ENCODE measurements at places on chromosomes 5 and 9. TPM values are rescaled to one million over a fixed set of nuclear protein-coding genes. Genes with fewer than 3 reads are reported as not detected.

Gene STK32A
- total RNA-seq, result 1.3 TPM

Gene TMEM8B
- 25.4 TPM for total RNA-seq

Gene DMRT1
- not detected for total RNA-seq

Gene GAS1
- total RNA-seq, result 4.0 TPM

Gene PLCXD3
- total RNA-seq, result 1.1 TPM

Gene GPX3
- total RNA-seq, result 34.1 TPM

Gene SH3RF2
- total RNA-seq, result 17.6 TPM

Gene SEMA5A
- 4.3 TPM for total RNA-seq

Gene C9orf153
- total RNA-seq, result 0.69 TPM

Gene NTRK2
- 4.7 TPM for total RNA-seq

Gene OGN
- total RNA-seq, result not detected

Gene OR1J2
- not detected for total RNA-seq

Gene TXNDC8
- total RNA-seq, result not detected

Gene BRINP1
- total RNA-seq, result 1.1 TPM

Gene ORM2
- total RNA-seq, result 3.2 TPM

Gene LCN9
- 0.57 TPM for total RNA-seq

GRCh38 chr5:149210225-149210624, 61.4 kb upstream of the AFAP1L1 start:
- no peak for DNase-seq

DNA sequence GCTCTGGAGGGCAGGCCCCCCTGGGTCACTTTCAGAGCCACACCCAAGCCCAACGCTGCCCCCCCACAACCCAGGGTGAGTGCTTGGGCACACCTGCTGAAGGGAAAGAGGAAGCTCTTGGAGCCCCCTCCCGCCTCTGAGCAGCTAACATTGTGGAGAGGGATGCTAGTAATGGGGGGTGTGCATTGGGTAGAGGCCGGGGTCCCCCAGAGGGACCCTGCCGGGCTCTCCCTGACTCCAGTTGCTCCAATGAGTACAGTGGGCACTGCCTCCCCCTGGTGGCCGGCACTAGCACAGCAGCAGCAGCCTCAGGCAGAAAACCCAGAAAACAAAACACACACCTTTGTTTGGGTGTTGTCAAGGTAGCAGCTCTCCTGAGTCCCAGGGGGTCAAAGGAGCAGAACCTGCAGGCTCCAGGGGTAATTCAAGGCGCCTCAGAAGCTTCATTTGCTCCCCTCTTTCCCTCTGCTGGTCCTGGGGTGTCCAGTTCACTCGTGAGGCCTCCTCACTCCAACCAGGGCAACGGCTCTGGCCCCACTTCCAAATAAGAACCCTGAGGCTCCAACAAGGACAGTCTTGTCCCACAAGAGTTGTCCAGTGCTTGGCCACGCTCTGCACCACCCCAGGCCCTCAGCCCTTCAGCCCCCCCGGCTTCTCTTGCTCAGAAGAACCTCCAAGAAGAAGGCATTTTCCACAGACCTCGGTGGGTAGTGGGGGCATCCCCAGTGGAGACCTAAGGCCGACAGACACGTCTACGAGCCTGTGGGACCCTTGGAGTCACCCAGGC, 16.1 kb downstream of the GBGT1 start:
- DNase-seq, result peak; percentile 79

DNA sequence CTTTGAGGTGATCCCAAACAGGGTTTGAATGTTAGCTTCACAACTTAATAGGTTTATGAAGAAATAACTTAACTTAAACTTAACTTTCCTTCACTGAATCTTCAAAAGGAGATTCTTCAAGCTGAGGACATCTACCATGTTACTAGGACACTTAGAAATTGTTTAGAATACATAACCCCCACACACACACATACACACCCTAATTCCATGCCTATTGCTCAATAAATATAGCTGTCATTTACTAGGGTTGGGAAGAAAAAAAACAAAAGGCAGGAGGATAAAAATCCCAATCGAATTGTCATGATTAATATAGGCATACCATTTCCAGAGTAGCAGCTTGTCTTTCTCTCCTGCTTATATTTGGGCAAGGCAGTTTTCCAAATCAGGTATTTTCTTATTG, 68.3 kb downstream of the ALDH1A1 start:
- no peak for DNase-seq

- DNase-seq, result no peak
These were observed 5.2 kb upstream of the GRHPR start for GRCh38 chr9:37417252-37417803.

- DNase-seq, result no peak
These were observed 44.6 kb downstream of the MARCHF11 start for GRCh38 chr5:16135003-16135402.

GRCh38 chr9:426976-427375, 212.3 kb downstream of the DOCK8 start:
- no peak for DNase-seq

- no peak for DNase-seq
These were observed 50.5 kb downstream of the RALGPS1 start for GRCh38 chr9:126965077-126965476.

DNA sequence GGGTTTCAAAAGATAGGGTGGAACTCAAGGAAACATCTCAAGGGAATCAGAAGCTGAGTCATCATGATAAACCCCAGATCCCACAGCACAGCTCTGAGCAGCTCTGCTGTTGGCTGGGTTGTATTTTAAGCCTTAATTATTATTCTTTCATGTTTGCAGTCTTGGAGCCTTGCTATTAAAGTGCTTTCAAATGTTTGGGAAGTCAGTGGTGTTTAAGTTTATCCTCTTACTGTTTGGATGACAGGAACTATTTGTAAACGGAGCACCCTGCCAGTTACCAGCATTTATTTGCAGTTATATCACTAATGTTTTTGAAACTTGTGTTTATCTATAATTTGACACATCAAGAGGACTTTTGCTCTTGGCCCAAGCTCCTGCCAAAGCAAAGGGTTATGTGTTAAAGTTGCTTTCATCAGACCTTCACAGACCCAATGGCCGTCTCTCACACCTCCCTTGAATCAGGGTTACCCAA, 141.1 kb upstream of the SPDL1 start:
- no peak for DNase-seq

- no peak for DNase-seq
These were observed 310.1 kb upstream of the MSX2 start for GRCh38 chr5:174414315-174414710.

GRCh38 chr5:77560677-77561263, 68.7 kb upstream of the WDR41 start:
- no peak for DNase-seq

- no peak for DNase-seq
These were observed 110.7 kb downstream of the PLK2 start for GRCh38 chr5:58348996-58349728.

- no peak for DNase-seq
These were observed 1.1 kb downstream of the TESK1 start for GRCh38 chr9:35606138-35606504.

DNA sequence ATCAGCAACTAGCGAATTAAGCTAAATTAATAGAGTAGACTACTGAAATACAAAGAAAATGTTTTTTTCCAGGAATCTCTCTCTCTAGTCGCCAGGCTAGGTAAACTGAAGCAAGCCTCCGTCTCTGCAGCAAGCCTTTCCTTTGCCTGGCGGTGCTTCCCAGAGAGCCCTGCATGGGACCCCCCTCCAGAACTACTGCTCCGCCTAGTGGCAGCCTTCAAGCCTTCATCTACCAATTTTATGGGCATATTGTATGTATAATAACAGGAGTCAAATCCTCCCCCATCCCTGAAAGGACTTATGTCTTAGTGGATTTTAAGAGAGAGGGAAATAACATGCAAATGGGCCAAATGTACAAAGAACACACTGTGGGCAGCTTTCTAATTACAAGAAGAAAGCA, 241.9 kb downstream of the SAXO1 start:
- DNase-seq, result peak; percentile 48

- no peak for DNase-seq
These were observed 47.0 kb upstream of the TDRD7 start for GRCh38 chr9:97364769-97365490.

- DNase-seq, result no peak
These were observed 76.0 kb upstream of the XPA start for GRCh38 chr9:97773091-97773490.

DNA sequence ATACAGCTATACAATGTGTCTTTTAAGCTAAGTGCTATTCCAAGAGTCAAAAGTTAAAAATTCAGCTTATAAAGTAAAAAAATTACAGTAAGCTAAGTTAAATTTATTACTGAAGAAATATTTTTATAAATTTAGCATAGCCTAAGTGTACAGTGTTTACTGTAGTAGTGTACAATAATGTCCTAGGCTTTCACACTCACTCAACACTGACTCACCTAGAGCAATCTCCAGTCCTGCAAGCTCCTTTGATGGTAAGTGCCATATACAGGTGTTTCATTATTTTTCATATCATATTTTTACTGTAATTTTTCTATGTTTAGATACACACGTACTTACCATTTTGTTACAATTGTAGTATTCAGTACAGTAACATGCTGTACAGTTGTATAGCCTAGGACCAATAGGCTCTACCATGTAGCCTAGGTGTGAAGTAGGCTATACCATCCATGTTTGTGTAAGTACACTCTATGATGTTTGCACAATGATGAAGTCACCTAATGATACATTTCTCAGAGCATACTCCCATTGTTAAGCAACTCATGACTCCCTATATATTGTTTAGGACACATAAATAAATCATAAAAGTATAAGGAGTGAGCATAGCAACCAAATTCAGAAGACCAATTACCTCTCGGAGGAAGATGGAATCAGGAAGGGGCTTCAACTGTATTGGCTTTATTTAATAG, 165.1 kb upstream of the SLC30A5 start:
- no peak for DNase-seq

DNA sequence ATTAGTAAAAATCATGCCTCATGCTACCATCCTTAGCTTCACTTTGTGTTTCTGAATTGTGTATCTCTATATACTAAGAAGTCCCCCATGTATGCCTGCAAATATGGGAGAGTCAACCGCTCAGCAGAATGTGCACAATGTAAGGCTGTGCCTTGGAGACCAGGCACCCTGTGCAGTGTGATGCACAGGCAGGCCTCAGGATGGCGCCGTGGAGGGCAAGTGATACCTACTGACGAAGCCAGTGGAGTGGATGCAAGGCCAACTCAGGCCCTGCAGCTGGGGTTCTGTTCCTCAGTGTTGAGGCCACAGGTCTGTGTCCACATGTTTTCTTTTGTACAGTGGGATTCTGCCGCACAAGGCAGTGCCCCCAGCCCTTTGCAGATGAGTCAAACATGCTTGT, 28.4 kb downstream of the SYK start:
- no peak for DNase-seq

DNA sequence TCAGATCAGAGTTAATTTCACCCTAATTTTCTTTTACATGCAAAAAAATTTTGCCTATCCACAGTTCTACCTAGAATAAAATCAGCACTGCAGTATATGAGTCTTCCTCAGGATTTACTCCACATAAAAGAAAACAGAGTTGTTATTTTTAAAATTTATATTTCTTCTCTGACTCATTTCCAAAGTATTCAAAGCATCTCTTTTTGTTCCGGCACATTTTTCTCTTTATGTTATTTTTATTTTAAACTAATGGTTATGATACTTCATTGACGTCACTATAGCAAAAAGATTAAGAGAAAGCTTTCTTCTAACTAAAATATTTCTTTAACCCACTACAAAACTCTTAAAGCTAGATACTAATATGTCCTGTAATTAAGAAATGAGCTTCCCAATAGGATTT, 590.4 kb downstream of the PRELID2 start:
- DNase-seq, result no peak

GRCh38 chr9:135555203-135555602, 6.4 kb upstream of the PAEP start:
- DNase-seq, result no peak

GRCh38 chr9:122100756-122101155, 7.6 kb upstream of the TTLL11 start:
- no peak for DNase-seq

- no peak for DNase-seq
These were observed 40.3 kb downstream of the UBTD2 start for GRCh38 chr5:172243302-172243701.

DNA sequence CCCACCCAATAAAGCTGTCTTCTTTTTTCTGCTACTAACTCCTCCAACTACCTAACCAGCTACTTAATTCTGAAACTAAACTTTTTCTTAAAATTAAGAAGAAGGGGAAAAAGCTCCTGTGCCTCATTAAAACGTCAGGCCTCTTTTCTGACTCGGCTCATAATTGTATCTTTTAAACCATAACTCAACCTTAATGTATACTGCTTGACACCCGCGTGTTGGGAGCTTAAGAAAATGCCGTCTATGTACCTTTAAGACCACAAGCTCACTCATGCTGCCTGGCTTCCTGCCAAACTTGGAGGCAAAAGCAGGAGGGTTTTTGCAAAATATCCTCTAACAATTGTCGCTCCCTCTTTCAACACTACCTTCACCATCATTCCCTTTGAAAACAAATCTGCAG, 5.0 kb downstream of the EBF1 start:
- no peak for DNase-seq

DNA sequence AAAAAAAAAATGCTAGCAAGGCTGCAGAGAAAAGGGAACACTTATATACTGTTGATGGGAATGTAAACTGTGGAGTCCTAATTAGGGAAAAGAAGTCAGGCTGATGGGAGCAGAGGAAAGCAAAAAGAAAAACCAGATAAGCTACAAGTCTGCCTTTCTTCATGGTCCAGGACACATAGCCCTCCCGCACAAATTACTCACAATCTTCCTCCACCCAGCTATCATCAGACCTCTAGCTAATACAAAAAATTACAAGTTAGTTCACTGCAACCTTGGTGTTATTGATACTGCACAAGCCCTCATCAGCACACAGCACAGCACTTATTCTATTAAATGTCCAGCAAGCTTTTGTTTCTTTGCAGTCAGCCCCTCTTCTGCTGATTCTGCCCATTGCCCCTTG, 186.0 kb upstream of the ADRA1B start:
- no peak for DNase-seq

- no peak for DNase-seq
These were observed 60.5 kb downstream of the PTCD2 start for GRCh38 chr5:72380492-72381274.

DNA sequence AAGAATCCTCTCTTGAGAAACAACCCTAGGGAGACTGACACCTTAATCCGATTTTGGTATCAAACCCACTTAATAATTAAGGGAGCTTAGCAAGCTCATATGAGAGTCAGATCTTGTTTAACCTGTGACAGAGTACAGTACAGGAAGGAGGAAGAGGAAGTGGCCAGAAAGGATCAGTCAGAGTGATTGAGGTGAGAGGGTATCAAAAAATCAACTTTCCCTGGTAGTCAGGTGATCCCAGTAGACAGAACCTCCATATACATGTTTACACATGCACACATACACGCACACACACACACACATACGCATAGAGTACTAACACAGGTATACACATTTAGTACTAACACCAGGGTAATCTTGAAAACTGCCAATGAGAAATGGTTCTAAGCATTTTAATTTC, 56.8 kb downstream of the GLIS3 start:
- DNase-seq, result no peak

GRCh38 chr5:35626553-35626952, 8.9 kb downstream of the SPEF2 start:
- DNase-seq, result no peak

DNA sequence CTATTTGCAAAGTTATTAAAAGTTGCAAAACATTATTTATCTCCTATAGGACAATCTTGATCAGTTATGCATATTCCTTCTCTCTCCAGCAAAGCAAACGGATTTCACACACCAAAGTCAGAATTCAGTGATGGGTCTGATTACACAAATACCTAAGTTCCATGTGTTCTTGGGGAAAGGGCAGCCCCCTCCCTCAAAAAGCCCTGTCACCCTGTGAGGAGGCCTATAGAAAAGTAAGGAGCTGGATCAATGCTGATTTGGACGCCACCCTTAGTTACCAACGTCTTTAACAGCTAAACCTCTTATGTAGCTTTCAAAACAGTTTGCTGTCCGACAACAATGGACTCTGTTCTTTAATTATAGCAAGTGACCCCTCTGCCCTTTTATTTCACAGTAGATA, 6.4 kb downstream of the ZNF608 start:
- no peak for DNase-seq

All from progenitor cell of endocrine pancreas (in vitro differentiated cells).